Glutamatergic neuron (in vitro differentiated cells): ENCODE measurements at places on chromosomes 3 and 15. TPM values are rescaled to one million over a fixed set of nuclear protein-coding genes. Genes with fewer than 3 reads are reported as not detected.

ALPK3 gene
- 6.8 TPM for total RNA-seq

ZNF609 gene
- 80.5 TPM for total RNA-seq

GRCh38 chr3:133468251-133468721 lies 68.4 kb downstream of the BFSP2 start:
- DNase-seq, result no peak

DNA sequence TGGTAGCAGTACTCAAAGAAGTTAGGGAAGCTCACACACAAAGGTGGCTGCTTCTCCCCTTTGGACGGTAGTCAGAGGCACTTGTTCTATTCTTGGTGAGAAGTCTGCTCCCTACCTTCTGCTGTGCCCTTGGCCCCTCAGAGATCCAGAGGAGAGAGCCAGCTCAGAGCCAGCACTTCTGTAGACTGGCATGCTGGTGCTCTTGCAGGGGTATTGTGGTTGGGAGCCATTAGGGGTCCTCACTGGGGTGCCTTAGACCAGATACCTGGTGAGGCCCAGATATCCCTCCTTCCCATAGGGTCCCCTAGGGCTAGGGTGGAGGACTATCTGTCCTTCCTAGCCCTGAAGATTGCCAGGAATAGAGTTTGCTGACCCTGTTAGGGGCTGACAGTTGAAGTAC lies 140.6 kb downstream of the EEFSEC start:
- no peak for DNase-seq

DNA sequence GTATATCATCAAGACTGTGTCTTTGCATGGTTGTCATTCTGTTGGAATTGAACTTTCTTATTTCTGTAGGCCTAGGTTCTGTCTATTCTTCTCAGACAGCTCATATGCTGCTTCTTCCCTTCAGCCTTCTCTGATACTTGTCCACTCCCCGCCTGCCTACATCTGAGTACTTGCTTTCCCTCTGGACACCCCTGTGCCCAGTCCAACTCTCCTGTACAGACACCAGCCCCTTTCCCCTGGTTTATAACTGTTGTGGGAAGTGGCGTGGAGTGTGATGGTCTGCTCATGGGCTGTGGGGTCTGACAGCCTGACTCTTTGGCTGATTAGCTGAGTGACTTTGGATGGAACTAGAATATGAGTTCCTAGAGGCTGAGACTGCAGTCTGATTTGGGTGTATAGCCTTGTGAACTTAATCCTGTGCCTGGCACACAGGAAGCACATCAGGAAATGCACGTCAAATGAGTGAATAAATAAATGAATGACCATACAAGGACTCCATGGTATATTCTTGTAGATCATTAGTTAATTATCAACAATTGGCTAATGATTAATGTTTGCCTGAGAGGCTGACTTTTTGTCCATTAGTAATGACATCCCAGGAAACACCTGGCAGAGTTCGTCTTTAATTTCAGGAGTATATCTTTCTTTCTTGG lies 11.8 kb downstream of the CACNA1D start:
- DNase-seq, result no peak

HYKK gene
- total RNA-seq, result 2.8 TPM

ARL14 gene
- not detected for total RNA-seq

DNA sequence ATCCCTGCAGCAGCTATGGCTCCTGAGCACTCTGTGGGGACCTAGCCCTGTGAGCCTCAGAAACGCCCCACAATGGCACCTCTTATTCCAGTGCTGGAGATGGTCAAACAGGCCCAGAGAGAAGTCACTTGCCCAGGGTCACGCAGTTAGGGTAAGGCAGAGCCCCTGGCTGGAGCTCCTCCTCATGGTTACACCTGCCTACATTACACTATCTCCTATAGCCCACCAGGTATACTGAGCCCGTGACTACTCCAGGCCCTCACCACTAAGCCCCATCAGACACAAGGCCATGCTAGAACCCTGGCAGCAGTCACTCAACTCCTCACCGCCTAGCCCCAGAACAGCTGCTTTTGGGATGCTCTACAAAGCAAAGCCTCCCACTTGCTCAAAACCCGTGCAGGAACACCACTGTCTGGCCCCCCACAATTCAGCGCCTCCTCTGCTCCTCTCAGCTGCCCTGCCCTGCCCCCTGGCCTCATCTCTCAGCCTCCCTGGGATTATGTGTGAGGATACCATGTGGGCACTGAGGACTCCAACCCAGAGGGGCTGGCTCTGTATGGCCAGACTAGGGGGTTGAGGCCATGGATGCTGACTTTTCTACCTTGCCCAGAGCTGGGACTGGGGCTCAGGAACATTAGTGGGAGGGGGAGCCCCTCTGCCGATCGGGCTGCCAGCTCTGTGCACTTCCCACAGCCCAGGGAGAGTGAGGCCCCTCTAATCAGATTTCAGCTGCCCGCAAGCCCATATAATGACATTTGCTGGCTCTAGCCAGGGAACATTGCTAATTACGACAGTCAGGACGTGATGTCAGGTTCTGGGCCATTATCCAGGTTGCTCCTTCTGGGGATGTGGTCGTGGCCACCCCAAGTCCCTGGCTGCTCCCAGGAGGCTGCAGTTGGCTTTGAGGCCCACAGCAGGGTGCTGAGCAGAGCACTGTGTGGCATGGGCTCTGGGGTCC lies 4.0 kb downstream of the NT5DC2 start:
- peak; percentile 13 for DNase-seq

TMIE gene
- not detected for total RNA-seq

- DNase-seq, result no peak
Observed at GRCh38 chr15:60894347-60894746, 334.8 kb downstream of the RORA start.

GRCh38 chr3:194300936-194301335 lies 50.2 kb downstream of the CPN2 start:
- DNase-seq, result no peak

- no peak for DNase-seq
Observed at GRCh38 chr3:32120471-32120870, 14.1 kb downstream of the GPD1L start.

- no peak for DNase-seq
Observed at GRCh38 chr3:85678713-85679112, 719.9 kb downstream of the CADM2 start.

DNA sequence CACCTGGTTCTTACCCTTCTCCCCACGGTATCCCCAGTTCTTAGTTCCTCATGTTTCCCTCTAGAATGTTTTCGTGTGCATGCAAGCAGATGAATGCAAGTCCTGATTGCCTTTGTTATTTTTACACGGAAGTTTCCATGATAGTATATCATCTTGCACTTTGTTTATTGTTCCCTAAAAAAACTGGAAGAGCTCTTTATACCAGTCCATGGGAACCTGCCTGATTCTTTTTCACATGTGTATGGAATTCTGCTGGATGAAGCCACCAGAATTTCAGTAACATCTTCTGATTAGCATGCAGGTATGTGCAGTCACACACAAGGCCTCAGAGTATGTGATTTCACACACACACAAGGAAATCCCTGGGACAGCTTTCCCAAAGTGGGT lies 16.0 kb upstream of the LRRK1 start:
- no peak for DNase-seq

GRCh38 chr3:33914731-33915379 lies 116.4 kb downstream of the PDCD6IP start:
- DNase-seq, result no peak

DNA sequence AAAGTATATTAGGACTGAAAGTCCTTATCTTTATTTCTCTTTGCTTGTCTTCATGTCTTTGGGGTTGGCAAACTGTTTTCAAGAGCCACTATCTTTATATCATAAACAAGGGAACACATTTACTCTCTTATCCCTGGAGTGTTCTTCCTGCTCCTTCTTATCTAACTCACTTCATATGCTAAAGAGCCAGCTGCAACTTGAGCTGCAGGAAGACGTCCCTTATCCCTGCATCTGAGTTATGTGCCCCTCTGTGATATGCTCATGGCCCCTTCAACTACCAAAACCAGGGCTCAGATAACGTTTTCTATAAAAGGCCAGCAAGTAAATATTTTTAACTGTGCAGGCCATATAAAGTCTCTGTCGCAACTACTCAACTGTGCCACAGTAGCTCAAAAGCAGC lies 137.0 kb upstream of the CRBN start:
- DNase-seq, result no peak

DNA sequence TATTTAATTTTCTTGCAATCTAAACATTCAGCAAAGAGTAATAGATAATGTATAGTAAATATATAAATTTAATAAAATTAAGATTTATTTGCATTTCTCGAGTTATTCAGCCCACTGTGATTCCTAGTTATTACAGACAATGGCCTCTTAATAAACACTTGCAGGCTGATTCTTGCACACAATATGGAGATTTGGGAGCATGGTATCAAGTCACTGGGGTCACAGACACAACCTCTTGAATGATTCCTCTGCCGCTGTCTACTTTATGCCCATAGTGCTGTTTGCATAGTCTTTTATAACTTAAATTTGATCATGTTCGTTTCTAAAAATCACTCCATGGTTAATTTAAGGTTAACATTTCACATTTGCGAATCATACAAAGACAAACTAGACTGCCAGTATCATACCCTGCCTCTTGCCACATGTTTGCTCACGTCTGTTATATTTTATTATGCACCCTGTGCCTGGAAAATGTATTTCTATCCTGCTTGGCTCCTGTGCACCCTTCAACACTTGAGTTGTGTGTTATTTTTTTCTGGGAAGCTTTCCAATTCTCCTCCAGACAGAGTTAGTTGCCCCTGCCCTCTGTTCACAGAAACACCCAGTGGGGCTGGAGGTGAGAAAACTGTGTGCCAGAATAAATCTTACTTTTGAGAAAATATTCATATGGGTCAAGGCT lies 206.3 kb upstream of the ROBO1 start:
- no peak for DNase-seq

DNA sequence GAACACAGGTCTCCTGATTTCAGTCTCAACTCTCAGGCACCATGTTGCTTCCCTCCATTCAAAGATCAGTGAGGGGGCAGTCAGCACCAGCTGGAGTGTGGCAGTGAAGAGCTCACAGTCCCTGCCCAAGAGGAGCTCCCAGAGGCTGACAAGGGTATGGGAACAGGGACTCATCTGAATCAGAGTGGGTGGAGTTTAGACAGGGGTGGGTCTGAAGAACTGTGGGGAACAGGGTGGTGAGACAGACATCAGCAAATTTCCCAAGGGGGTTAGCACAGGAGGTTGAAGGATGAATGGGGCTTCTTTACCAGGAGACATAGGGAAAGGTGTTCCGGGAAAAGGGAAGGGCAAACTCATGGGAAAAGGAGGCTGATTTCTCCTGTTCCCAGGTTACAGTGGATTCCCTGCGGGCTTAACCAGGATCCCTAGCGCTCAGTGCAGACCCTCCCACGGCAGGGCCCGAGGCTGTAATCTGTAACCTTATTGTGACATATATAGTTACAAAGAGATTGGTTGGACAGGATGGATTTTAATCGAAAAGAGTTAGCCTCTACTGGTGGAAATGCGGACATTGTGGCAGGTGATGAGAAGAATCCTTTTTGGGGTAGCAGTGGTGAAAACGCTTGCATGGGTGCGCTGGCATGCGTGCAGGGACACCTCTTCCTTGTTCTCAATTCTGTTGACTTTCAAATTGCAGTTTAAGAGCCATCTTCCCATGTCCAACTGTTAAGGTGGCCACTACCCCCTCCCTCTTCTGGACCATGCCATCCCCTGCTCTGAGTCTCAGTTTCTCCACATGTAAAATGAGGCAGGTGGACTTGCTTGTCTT lies 160.3 kb downstream of the SMAD6 start:
- no peak for DNase-seq

DNAJA4 gene
- total RNA-seq, result 2.4 TPM

CFAP161 gene
- 0.39 TPM for total RNA-seq

GRCh38 chr3:188680189-188680588 lies 491.6 kb upstream of the TPRG1 start:
- no peak for DNase-seq

GRCh38 chr3:179933914-179934313 lies 102.8 kb downstream of the PEX5L start:
- DNase-seq, result no peak

- DNase-seq, result no peak
Observed at GRCh38 chr3:100386437-100387074, 14.3 kb downstream of the TOMM70 start.
